Spinal cord (tissue), 10 donors: ENCODE measurements at places on chromosomes 13 and 19.

DNA sequence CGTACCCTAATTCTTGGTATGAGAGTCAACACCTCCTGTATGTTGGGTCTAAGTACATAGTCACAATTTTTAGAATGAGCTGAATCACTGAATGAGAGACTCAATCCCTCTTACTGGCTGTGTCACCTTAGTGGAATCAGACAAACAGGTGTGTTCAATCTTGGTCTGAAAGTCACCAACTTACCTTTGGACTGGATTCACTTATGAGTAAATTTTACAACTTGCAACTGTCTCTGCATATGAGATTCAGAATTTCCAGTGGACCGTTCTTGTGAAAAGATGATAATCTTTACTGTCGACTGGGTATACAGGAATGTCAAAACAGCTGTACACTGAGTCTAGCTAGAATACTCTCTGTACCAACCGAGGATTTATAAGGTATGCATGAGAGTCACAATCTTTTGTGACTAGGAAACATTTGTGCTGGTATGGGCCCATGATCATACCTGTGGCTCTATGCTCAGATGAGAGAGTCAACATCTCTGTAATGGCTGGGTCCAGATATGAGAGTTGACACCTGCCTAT is 5.9 kb upstream of the ZNF91 start:
- DNase-seq: no peak

DNA sequence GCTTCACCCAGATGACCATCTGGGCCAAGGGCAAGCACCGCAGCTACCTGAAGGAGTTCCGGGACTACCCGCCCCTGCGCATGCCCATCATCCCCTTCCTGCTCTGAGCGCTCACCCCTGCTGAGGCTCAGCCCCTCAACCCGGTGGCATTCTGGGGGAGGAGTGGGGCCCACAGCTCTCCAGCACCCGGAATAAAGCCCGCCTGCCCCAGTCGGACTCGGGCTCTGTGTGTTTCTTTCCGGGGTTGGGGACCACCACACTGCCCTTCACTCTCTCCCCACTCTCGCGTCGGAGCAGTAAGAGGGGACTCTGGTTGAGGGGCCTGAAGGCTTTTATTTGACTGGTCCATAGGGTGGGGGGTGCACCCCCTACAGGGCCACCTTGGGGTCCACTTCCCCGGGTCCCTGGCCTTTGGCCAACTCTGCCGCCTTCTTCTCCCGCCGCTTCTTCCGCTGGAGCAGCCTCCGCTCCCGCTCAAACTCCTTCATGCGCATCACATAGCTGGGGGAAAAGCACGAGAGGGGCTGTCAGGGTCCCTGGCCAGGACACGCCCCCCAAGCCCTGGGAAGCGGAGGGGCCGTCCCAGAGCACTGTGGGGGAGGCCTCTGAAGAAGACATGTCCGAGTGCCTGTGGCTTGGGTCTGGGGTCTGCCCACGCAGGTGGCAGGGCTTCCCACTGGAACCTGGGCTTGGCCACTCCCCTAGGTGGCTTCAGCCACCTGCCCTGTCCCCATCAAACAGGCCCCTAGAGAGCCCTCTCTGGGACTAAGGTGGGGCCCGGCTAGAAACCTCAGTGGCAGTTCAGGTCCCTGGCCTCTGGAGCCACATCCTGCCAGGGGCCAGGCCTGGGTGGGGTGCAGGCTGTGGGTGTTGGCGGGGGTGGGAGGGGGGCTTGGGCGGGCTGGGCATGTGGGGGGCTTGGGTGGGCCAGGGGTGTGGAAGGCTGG is 5.8 kb downstream of the NDUFB7 start:
- no peak for DNase-seq

DNA sequence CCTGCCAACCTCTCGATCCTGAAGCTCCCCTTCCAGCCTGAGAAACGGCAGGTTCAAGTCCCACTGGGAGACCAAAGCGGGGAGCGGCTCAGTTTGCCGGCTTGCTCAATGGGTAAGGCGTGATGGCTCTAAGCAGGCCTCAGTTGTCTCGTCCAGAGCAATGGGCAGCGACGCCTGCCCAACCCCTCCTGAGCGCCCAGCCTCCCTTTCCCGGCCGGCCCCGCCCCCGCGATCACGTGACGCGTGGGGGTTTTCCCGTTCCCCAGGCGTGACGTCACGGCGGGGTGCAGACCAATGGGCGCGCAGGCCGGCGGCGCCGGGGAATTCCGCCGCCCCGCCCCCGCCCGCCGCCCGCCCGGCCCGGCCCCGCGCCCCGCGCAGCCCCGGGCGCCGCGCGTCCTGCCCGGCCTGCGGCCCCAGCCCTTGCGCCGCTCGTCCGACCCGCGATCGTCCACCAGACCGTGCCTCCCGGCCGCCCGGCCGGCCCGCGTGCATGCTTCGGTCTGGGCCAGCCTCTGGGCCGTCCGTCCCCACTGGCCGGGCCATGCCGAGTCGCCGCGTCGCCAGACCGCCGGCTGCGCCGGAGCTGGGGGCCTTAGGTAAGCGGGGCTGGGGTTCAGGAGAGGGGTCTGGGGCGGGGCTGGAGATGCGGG is at the start of gene RELB:
Gene RELB (plus strand): TSS at position 378 of the 653 bp plus-strand sequence. CDS start 116 bp downstream, at position 494.
- DNase-seq: peak; percentile 79

DNA sequence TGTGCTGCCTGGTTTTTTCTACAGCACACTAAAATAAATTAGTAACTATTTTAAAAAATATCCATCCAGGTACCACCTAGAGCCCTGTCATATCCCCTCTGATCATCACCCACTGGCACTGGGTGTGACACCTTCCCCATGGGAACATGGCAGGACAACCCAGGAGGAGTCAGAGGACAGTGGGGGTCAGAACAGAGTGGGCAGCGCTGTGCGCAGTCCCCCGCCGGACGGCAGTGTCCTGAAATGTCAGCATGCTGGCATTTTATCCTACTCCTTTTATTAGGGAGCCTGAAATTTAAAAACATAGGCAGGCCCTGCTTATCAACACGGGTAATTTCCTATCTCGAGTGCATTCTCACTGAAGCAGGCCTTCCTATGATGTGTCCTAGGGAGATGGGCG is 42.1 kb upstream of the GAS6 start:
- DNase-seq: no peak

DNA sequence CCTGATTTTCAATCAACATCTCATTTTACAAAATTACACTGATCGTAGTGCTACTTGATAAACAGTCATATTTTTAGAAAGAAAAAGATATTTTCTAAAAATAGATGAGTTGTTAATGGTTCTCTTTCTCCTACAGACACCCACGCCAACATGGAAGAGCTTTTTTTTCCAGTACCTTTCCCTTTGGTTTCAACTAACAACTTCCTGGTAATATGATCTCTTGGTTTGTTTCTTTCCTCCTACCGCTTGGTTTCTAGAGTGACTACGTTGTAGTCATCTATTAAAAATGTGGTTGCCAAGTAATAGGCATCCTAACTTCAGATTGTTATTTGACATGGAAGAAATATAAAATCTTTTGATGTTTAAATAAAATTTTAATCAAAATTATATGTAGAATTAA is 189.0 kb downstream of the LACC1 start:
- no peak for DNase-seq

GRCh38 chr19:32350471-32350865 is 5.1 kb downstream of the ZNF507 start:
- no peak for DNase-seq

DNA sequence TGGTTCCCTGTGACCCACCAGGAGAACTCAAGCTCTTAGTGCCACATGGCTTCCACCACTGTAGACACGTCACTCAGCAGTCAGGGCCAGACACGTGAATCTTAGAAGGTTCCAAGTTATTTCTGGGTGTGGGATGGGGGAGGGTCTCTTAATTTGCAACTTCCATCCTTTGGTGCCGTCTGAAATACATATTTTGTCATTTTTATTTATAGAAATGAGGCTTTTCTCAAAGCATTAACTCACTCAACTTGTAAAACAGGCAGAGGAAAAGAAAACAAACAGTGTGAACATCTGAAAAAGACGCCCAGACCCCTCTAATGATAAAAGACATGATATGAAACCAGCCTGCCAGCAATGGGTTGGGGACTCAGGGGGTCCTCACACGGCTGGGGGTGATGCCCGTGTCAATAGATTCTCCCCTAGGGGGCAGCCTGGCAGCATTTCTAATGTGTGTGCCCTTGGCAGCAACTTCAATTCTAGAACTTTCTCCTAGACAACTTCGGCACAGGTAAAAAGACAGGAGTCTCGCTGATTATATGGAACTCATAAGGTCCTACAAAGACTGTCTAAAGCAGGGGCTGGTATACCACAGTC is 15.4 kb downstream of the PIP5K1C start:
- no peak for DNase-seq

DNA sequence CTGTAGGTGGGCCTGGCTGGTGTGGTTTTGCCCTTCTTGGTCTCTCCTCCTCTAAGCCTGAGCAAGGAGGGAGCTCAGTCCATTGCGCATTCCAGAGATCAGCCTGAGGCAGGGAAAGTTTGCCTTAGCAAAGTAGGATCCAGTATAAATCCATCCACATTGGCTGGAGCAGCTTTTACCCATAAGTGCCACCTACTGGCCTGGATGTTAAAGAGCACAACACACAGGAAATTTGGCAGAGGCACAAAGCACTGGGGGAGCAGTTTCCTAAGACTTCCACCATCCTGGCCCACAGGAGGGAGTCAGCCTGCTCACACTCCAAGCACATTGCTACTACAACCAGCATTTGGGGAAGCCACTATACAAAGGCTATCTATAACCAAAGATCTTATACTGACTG is 1124.2 kb downstream of the SLITRK1 start:
- no peak for DNase-seq

DNA sequence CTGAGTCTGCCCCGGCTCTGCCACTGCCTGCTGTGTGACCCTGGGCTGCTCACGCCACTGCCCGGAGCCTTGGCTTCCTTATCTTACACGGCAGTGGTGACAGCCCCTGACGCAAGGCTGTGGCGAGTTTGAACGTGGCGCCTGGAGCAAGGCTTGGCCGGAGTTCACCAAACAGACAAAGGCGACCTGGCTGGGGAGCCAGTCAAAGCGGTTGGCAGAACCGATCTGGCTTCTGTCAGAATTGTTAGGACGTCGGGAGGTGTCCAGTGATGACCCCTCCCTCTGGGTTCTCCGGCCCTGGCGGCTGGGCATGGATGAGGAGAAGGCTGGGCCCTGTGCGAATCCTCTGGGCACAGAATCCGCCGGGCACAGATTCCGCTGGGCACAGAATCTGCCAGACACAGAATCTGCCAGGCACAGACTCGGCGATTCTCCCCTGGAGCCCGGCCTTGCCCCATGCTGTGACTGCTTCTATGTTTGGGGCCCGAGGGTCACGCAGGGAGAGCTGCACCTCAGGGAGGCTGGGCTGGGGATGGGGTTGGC is 11.7 kb upstream of the TMEM255B start:
- DNase-seq: no peak
